ENCODE measurements at places on chromosomes 5 and 9. TPM values are rescaled to one million over a fixed set of nuclear protein-coding genes. Genes with fewer than 3 reads are reported as not detected.

The CKMT2 gene
- total RNA-seq = not detected

The ACTBL2 gene
- not detected for total RNA-seq

The OSMR gene
- total RNA-seq = not detected

The ZFP2 gene
- 0.35 TPM for total RNA-seq

The MXD3 gene
- total RNA-seq = 20.6 TPM

The IL5 gene
- not detected for total RNA-seq

The PCDHB14 gene
- 0.44 TPM for total RNA-seq

The PDE6A gene
- 2.5 TPM for total RNA-seq

The SLC27A6 gene
- total RNA-seq = not detected

The CDKN2A gene
- 46.6 TPM for total RNA-seq

The PTGS1 gene
- 0.19 TPM for total RNA-seq

The SLC34A1 gene
- total RNA-seq = not detected

The SLC34A3 gene
- total RNA-seq = 0.19 TPM

The AHRR gene
- total RNA-seq = 1.1 TPM

The FIBCD1 gene
- not detected for total RNA-seq

The KIAA0825 gene
- 0.50 TPM for total RNA-seq

The GPR151 gene
- total RNA-seq = not detected

The ASS1 gene
- total RNA-seq = 76.9 TPM

The NSG2 gene
- not detected for total RNA-seq

All from Caco-2 (cell line).